Activated CD4-positive, alpha-beta memory T cell treated with anti-CD3 and anti-CD28 coated beads, Interleukin-2, amount 10 ng/mL, durations not matched to agents 7 days and 5 days (primary cell): ENCODE measurements at places on chromosomes 2 and 18. TPM values are rescaled to one million over a fixed set of nuclear protein-coding genes. Genes with fewer than 3 reads are reported as not detected.
A peak's percentile ranks its signal among the peaks of the same experiment; 100 is the strongest.

ENOSF1 gene
- 67.1 TPM for total RNA-seq

DNA sequence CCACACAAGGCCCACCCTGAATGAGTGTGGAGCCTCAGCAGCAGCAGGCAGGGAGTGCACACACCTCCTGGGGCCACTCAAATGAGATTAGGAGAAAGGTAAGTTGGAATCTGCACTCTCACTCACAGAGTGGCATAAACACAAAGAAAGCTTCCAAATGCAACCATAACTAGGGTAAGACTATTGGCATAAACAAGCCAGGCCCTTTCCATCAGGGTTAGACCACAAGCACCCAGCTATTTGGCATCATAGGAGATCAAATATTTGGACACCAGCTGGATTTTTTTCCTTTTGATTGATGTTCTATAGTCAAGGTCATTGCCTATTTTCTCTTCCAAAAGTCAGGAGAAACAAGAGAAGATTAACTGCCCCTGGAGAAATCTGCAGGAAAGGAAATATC lies 471.5 kb downstream of the TXNL1 start:
- no peak overlapping the region for H3K4me3 ChIP-seq
- DNase-seq: no peak
- H3K36me3 ChIP-seq: no peaks in the 10 kb centered on the region
- no peaks in the 10 kb centered on the region for H3K4me1 ChIP-seq
- H3K27me3 ChIP-seq: no peaks in the 10 kb centered on the region
- H3K27ac ChIP-seq: no peak overlapping the region

DNA sequence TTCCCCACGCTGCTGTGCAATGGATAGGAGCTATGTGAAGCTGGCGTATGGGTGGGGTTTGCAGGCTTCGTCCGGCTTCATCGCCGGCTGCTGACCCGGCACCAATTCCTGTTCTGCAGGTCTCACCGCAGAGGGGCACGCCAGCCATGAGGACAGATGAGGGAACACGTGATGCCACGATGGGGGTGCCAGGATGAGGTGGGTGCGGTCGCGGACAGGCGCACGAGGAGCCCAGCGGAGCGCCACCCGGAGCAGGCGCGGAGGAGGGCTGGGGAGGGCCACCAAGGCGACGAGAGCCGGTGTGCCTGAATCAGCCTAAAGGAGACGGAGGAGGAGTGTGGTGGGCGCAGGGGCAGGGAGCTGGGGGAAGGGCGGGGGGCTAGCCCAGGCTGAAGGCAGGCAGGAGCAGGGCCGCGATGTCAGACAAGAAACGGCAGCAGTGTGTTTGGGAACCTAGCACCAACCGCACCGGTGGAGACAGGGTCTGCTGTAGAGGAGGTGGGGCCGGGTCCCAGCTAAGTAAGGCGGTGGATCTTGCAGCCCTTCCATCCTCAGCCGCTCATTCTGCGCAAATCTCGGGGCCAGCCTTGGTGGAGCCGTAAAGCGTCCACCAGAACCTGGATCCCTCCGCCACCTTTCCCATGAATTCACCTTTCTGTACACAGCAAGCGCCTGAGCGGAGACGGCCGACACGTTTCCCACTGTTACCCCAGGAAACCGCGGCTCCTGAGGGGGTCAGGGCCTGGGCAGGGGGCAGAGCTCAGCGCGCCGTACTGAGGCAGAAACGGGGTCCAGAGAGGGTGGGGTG lies 17.0 kb upstream of the CD8A start:
- H3K36me3 ChIP-seq: no peaks in the 10 kb centered on the region
- H3K27me3 ChIP-seq: peaks cover 56% of the 10 kb centered on the region
- peaks cover 27% of the 10 kb centered on the region for H3K4me1 ChIP-seq
- no peak overlapping the region for H3K27ac ChIP-seq
- peak overlapping the region; percentile 78 for H3K4me3 ChIP-seq

SPC25 gene
- 33.3 TPM for total RNA-seq

DNA sequence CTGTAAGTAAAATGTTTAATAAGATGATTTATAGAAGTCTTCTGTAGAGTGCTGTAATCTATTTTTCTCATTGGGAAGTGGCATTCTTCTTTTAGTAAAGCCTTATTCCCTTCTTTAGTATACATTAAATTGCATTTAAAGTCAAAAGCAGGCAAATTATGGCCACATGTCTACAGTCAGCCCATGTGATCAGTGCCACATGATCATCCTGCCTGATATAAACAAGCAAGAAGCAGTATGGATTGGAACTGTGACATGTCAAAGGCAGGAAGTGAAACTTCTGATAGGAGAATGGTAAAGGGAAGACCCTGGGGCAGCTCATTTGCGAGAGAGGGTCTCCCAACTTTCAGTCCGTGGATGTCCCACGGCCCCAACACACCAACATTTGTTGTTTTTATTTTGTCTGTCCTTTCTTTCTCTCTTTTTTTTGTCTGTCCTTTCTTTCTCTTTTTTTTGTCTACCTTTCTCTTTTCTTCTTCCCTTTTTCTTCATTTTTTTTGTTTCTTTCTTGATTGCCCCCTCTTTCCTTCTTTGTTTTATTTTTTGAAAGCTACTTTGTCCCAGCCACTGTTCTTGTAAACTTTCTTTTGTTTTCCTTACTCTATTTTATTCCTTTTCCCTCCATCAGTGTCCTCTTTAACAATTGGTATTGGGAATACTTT lies 154.9 kb downstream of the DTNA start:
- H3K36me3 ChIP-seq: peaks cover 2% of the 10 kb centered on the region
- no peak overlapping the region for H3K27ac ChIP-seq
- no peak overlapping the region for H3K4me3 ChIP-seq
- H3K27me3 ChIP-seq: peaks cover 22% of the 10 kb centered on the region
- no peak for DNase-seq

GRCh38 chr2:170336408-170336807 lies 158.5 kb downstream of the MYO3B start:
- DNase-seq: no peak
- peaks cover 15% of the 10 kb centered on the region for H3K27me3 ChIP-seq
- H3K36me3 ChIP-seq: no peaks in the 10 kb centered on the region
- H3K4me1 ChIP-seq: peaks cover 6% of the 10 kb centered on the region
- H3K27ac ChIP-seq: no peak overlapping the region

DNA sequence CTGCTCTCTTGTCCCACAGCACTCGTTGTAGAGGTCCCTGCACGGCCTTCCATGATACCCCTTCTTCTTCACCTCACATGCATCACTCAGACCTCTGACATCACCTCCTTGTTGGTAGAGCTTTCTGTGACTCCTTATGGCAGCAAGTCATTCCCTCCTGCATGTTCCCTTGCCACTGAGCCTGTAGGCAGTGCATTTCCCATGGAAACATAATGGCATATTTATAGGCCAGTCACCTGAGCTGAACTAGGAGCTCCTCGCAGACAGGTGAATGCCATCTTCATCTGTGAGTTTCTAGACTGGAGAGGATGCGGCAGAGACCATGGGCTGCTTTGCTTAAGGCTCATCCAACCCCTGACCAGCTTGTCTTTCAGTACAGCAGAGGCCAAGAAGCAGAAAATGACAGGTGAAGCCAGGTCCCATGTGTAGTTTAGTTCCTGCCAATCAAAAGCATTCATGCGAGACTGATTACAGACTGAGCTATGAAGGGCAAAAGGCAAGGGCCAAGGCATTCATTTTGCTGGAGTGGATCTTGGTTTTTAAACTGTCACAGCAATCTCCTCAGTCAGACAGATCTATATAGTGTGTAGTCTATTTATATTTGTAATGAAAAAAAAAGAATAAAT lies 59.4 kb upstream of the NEDD4L start:
- H3K4me3 ChIP-seq: no peak overlapping the region
- no peak overlapping the region for H3K27ac ChIP-seq
- no peaks in the 10 kb centered on the region for H3K4me1 ChIP-seq
- peaks cover 3% of the 10 kb centered on the region for H3K27me3 ChIP-seq
- H3K36me3 ChIP-seq: no peaks in the 10 kb centered on the region
- no peak for DNase-seq

GRCh38 chr2:8447610-8448221 lies 234.1 kb upstream of the ID2 start:
- peaks cover 7% of the 10 kb centered on the region for H3K4me1 ChIP-seq
- peak; percentile 5 for DNase-seq
- no peak overlapping the region for H3K27ac ChIP-seq
- peaks cover 4% of the 10 kb centered on the region for H3K36me3 ChIP-seq
- no peak overlapping the region for H3K4me3 ChIP-seq
- peaks cover 3% of the 10 kb centered on the region for H3K27me3 ChIP-seq

DNA sequence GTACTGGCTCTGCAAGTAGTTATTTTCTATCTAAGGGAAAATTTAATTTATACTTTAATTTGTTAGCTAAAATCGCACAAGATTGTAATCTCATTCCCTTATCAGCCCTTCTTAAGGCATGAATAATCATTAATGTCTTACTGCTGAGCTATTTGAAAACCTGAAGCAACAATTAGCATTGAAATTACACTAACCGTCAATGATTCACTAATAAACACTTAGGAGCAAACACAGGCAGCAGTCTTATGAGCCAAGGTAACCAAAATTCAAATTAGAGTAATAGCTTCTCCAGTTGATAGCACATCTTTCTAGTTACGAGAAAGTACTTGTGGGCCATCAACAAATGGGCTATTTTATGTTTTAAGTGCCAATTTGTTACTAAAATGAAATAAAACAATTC lies 1289.7 kb downstream of the LRP1B start:
- H3K27me3 ChIP-seq: no peaks in the 10 kb centered on the region
- no peak overlapping the region for H3K4me3 ChIP-seq
- H3K27ac ChIP-seq: no peak overlapping the region
- no peak for DNase-seq

DNA sequence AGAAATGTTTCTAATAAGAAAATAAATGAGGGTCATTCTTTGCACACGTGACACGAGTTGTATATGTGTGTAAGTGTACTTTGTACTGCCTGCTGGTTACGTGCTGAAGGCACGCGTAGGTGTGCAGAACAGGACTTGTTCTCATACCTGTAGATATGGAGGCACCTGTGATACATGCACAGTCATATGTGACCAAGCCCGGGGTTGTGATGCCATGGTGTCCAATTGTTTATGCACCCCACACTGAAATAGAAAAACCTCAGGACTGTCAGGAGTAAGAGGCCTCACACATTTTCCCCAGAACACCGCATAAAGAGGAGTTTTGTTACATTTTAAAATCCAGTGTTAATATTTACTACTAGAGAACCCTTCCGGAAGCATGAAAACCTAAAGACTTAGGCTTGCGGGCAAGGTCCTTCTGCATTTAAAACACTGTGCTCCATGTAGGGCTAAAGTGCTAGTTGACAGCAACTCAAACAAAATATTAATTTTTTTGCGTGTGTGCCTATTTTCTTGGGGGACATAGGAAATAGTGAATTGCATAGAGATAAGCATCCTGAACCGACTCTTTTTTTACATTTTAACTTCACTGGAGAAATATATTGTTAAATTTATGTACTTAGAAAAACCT lies 9.3 kb downstream of the TSHZ1 start:
- no peak for DNase-seq
- H3K27me3 ChIP-seq: no peaks in the 10 kb centered on the region
- H3K4me1 ChIP-seq: peaks cover 33% of the 10 kb centered on the region
- H3K36me3 ChIP-seq: peaks cover 10% of the 10 kb centered on the region
- H3K4me3 ChIP-seq: no peak overlapping the region

- peak overlapping the region; percentile 34 for H3K4me3 ChIP-seq
- DNase-seq: peak; percentile 85
- peaks cover 44% of the 10 kb centered on the region for H3K4me1 ChIP-seq
Measured at GRCh38 chr2:11778923-11779757, 32.7 kb downstream of the LPIN1 start.

DNA sequence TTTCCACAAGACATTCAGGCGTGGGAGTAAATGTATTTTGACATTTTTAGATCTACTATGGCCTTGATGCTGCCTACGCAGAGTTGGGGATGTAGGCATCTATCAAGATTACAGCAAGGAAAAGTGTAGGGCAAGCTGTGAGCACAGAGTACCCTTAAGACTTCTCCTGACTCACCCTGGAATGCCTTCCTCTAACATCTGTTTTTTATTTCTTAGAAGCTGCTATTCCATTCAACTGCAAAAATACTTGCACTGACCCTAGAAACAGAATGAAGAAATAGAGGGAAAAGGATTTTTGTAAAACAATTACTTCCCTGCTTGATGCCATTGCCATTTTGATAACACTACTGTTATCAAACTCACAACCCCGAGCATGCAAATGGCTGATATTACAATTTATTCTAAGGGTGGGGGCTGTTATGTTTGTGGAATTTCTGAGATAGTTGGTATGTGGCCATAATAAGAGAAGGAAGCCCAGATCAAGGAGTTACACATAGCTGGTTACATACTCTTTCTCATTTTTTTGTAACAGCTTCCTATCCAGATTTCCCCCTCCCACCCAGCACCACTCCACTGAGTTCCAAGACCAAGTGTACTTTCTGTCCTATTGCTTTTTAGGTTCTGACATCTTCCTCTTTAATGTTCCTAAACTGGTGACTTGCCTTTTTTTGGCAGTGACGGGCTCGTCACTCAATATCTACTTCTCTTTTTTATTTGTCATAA lies 6.0 kb upstream of the ROCK1 start:
- H3K36me3 ChIP-seq: no peaks in the 10 kb centered on the region
- peaks cover 1% of the 10 kb centered on the region for H3K4me1 ChIP-seq
- H3K4me3 ChIP-seq: no peak overlapping the region

DNA sequence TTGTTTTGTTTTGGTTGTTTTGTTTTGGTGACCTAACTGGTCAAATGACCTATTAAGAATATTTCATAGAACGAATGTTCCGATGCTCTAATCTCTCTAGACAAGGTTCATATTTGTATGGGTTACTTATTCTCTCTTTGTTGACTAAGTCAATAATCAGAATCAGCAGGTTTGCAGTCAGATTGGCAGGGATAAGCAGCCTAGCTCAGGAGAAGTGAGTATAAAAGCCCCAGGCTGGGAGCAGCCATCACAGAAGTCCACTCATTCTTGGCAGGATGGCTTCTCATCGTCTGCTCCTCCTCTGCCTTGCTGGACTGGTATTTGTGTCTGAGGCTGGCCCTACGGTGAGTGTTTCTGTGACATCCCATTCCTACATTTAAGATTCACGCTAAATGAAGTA lies at the start of gene TTR:
TTR (plus strand) TSS at position 250 of the 400 bp plus-strand sequence; CDS start at position 276, 26 bp downstream.
- H3K27me3 ChIP-seq: peaks cover 9% of the 10 kb centered on the region
- H3K27ac ChIP-seq: no peak within 1 kb of the TSS
- no peaks in the 10 kb centered on the region for H3K36me3 ChIP-seq
- no peak for DNase-seq
- H3K4me3 ChIP-seq: no peak within 1 kb of the TSS
